ENCODE measurements at places on chromosomes 5 and 9.

DNA sequence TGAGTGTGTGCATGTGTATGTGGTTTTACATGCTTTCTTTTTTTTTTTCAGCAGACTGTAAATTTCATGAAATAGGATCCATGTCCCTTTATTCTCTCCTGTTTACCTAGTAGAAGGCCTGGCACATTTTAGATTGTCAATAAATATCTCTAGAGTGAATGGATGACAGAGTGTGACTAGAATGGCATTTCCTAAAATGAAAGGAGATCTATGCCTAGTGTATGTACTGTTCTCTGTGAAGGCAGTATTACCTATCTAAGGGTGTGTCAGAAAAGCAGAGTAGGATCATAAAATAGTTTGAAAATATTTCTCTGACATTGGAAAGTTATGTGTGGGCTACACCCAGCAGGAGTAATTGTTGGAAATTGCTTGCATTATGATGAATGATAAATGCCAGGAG, 1876.0 kb upstream of the C9orf72 start:
- no peak for DNase-seq

- no peak for DNase-seq
These were observed 638.8 kb upstream of the WWC1 start for GRCh38 chr5:167652690-167653089.

- no peak for DNase-seq
These were observed 59.3 kb upstream of the MYO10 start for GRCh38 chr5:16995372-16995771.

- DNase-seq = no peak
These were observed 229.0 kb downstream of the ROR2 start for GRCh38 chr9:91720751-91721705.

- no peak for DNase-seq
These were observed 14.1 kb upstream of the LRRC19 start for GRCh38 chr9:27019589-27019988.

- DNase-seq = no peak
These were observed 201.1 kb downstream of the NNT start for GRCh38 chr5:43804041-43804440.

GRCh38 chr5:150751096-150751891, 7.5 kb downstream of the DCTN4 start:
- no peak for DNase-seq
